ENCODE measurements at places on chromosomes 7 and 10.
A peak's percentile ranks its signal among the peaks of the same experiment; 100 is the strongest.

DNA sequence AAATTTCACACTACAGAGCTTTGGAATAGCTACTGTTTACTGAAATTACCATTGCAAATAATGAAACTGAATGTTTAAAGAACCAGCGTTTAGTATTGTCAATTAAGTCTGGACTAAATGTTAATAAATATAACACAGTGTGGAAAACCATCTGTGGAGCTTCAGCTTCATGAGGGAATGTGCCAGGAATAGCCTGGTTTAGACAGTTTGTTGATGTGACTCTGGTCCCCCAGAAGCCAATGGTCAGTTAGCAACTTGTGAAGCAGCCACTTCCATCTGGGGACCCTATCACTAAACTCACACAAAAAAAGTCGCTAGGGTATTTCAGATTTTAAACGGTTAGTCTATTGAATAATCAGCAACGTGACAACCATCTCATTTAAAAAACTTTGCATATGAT is 207.8 kb downstream of the RAMP3 start:
- DNase-seq, result no peak

GRCh38 chr7:98702021-98702420 is 84.9 kb downstream of the NPTX2 start:
- no peak for DNase-seq

- DNase-seq, result no peak
Measured at GRCh38 chr10:34941471-34942357, 126.6 kb upstream of the PARD3 start.

DNA sequence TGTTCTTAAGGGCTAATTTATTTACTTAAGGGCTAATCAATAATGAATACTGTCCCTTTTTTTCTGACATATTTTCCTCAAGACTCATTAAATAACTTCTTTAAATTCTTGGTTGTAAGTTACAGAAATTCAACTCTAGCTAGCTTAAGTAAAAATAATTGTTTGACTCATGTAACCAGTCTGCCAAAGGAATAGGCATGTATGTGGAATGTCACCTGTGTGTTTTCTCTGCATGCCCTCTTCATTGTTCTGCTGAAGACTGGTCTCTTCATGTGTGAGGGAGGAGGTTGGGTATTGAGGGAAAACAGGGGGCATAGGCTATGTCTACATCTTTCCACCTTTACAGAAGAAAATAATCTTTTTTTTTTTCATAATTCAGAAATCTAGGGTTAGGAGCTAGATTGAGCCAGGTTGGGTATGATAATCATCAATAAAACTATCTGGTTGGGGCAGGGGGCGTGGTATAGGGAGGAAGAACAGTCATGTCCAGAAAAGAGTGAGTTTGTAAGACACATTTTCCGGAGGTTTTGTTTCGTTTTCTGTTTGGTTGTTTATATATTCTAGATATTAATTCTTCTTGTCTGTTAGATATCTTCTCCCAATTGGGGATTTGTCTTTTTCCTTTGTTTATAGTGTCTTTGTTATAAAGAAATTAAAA is 37.9 kb downstream of the EXOC4 start:
- no peak for DNase-seq

DNA sequence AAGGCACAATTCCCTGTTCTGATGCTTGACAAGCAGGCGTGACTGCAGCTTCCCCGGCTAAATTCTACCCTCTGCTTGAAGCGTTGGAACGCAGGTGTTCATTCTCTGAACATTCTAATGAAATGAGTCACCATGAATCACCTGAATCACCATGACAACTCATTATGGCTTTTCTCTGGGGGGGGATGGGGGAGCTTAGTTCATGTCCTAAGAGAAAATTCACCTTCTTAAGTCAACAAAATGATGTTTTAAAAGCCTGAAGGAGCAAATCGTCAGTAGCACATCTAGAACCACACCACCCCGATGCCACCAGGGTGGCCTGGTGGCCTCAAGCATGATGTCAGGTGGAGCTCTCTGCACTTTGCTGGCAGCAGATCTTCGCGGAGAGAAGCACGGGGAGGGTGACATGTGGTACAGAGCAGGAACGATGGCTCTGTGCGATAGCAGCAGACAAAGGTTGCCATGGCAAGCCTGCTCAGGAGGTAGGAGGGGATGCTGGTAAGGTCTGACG is 33.7 kb downstream of the DDC start:
- no peak for DNase-seq

DNA sequence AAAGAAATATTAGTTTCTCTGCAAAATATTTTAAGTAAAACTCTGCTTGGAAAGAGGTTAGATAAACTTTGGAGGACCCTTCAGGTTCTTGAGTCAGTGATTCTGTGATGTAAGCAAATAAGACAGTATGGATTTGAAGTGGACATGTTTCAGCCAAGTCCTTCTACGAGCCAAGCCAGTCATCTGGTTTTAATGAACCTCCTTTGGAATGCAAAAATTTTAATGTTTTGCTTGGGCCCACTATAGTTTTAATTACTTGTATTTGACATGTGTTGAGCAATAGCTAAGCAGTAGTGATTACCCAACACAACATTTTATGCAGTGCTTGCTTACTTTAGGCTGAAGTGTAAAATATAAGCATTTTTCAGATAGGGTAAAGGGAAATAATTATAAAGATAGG is 296.3 kb upstream of the SEMA3D start:
- DNase-seq, result no peak

- DNase-seq, result no peak
Measured at GRCh38 chr10:68787813-68788212, 39.5 kb upstream of the STOX1 start.

GRCh38 chr10:69906425-69906824 is 104.7 kb downstream of the COL13A1 start:
- no peak for DNase-seq

DNA sequence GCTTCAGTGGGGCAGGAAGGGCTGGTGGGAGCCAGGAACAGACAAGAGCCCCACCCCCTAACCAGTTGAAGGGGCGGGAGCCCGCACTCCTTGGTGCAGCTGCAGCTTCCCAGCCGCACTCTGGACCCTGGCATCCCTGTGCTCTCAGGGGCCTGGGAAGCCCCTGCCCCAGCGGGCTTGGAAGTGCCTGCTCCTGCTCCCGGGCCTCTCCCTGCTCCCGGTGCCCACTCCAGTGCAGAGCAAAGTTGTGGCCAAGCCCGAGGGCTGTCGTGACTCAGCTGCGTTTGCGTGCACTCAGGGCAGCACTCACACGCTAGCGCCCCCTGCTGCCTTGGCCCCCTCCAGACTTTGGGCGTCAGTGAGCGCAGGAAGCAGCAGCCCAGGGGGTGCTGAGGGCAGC is 883.8 kb downstream of the LRMDA start:
- DNase-seq, result no peak

GRCh38 chr7:78862411-78862900 is 591.0 kb downstream of the MAGI2 start:
- no peak for DNase-seq

GRCh38 chr10:21724687-21725367 is 190.8 kb downstream of the MLLT10 start:
- peak; percentile 81 for DNase-seq

DNA sequence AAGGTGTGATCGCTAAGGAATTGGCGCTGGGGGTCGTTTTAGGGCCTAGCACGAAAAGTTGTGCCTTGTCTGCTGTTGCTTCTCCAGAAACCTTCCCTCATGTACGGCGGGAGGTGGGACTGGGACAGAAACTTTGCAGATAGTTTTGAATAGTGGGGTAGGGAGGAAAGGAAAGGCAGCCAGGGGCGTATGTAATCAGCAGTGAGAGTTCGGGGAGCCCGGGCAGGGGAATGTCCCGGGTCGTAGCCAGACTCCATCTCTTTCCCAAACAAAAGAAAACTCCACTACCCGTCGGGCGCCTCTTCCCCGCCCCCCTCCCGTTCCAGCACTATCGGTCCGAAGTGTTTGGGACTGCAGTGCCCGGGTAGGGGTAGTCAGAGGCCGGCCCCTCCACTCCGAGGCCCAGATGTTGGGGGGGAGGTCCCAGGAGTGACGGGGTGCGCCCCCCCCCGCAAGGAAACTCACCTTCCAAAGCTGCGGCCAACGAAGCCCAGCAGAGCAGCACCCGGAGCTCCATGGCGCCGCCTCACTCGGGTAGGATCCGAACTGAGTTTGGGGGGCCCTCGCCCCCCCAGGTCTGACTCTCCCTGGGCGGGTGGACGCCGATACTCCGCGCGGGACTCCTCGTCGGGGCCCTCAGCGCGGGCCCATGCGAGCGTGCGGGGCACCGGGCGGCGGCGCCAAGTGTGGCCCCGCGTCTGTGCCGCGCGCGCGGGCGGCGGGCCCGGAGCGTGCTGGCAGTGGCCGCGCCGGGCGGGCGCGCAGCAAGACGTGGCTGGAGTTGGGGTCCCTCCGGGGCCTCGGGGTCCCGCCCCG is 601 bp downstream of the EPHB4 start:
- DNase-seq, result no peak

DNA sequence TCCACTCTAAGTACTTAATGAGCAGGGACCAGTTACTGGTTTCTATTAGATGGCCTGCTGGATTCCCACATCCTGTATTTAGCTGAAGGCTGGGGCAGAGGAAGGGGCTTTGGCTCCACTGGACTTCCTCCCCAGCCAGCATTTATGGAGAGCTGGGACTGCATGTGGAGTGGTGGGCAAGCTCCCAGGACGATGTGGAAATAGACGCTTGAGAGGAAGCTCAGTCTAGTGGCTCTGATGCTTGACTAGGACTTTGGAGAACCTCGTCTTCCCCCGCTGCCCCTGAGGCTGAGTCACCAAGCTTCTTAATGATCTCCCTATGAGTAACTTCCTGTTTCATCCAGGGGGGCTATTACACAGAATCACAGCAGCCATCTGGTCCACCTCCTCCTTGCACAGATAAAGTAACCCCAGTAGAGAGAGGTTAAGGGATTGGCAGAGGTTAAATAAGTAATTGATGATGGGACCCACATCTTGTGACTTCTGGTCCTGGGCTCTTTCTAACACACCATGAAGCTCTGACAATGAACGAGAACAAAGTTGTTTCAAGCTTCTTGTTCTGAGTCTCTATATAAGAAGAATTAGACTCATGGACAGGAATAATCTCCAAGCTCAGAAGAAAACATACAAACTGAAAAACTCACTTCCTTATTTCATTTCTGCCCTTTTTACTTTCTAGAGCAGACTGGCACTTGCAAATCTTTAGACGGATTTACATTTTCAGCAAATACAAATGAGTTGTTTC is 126.2 kb downstream of the PRPF18 start:
- no peak for DNase-seq

GRCh38 chr10:70916241-70916640 is 27.9 kb upstream of the PCBD1 start:
- no peak for DNase-seq

GRCh38 chr10:61480208-61480607 is 27.0 kb upstream of the TMEM26 start:
- DNase-seq, result no peak

DNA sequence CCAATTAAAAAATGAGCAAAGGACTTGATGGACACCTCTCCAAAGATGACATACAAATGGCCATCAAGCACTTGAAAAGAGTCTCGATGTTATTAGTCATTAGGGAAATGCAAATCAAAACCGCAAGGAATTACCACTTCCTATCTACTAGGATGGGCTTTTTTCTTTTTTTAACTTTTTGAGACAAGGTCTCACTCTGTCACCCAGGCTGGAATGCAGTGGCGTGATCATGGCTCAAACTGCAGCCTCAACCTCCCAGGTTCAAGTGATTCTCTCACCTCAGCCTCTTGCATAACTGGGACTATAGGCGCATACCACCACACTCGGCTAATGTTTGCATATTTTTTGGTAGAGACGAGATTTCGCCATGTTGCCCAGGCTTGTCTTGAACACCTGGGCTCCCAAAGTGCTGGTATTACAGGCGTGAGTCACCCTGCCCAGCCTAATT is 13.6 kb downstream of the NKX1-2 start:
- no peak for DNase-seq

GRCh38 chr10:127983344-127984100 is 76.6 kb downstream of the PTPRE start:
- no peak for DNase-seq

- no peak for DNase-seq
Measured at GRCh38 chr10:13871776-13872175, 285.0 kb downstream of the PRPF18 start.

- no peak for DNase-seq
Measured at GRCh38 chr10:1301143-1301542, 245.0 kb downstream of the WDR37 start.

- no peak for DNase-seq
Measured at GRCh38 chr7:39621261-39621660, 2.1 kb upstream of the RALA start.

DNA sequence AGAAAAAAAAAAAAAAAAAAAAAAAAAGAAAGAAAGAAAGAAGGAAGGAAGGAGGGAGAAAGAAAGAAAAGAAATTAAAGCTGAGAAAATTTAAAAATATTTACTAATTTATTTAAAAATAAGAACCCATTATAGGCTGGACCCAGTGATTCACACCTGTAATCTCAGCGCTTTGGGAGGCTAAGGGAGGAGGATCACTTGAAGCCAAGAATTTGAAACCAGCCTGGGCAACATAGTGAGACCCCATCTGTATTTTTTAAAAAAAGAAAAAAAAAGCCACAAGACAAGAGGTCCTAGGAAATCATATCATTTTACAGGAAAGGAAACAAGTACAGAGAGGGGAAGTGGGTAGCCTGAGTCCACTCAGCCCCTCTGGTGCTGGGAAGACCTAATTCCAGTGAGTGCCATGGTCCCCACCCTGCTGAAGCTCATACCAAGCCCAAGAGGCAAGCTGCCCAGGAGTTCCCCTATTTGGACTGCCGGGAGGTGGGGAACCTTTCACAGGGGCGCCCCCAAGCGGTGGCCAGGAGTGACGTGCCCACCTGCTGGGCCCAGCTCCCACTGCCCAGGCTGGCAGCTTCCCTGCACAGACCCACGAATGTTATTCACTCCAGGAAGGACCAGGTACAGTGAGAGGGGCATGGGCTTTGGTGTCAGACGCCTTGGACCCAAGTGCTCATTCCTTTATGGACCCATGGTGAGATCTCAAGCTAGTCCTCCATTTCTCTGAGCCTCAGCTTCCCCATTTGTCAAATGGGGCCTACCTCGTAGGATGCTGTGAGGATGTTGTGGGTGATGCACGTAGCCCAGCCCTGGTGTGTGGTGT is 133.6 kb downstream of the ZMIZ1 start:
- DNase-seq, result no peak

- no peak for DNase-seq
Measured at GRCh38 chr7:47905076-47905920, 43.0 kb downstream of the PKD1L1 start.

- DNase-seq, result no peak
Measured at GRCh38 chr10:49751636-49752510, 10.2 kb downstream of the OGDHL start.

DNA sequence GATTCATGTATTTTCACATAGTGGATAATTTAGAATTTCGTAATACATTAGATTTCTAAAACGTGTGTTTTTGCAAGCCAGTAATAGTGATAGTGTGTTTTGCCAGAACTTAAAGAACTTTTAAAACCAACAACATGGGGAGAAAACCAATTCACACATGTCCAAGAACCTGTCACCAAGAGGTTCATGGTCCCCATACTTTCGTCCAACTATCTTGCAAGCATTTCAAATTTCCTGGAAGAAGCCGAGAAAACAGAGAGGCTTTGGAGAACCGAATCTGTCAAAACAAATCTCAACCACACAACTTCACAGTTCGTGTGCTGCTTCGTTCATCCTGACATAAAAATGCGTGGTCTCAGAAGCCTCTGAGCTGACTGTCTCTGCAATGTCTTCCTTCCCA is 31.9 kb downstream of the GFRA1 start:
- DNase-seq, result no peak

GRCh38 chr10:124622158-124622557 is 122.0 kb downstream of the FAM53B start:
- DNase-seq, result peak; percentile 47
